ENCODE measurements at places on chromosomes 3 and 15. TPM values are rescaled to one million over a fixed set of nuclear protein-coding genes. Genes with fewer than 3 reads are reported as not detected.
A peak's percentile ranks its signal among the peaks of the same experiment; 100 is the strongest.

DNA sequence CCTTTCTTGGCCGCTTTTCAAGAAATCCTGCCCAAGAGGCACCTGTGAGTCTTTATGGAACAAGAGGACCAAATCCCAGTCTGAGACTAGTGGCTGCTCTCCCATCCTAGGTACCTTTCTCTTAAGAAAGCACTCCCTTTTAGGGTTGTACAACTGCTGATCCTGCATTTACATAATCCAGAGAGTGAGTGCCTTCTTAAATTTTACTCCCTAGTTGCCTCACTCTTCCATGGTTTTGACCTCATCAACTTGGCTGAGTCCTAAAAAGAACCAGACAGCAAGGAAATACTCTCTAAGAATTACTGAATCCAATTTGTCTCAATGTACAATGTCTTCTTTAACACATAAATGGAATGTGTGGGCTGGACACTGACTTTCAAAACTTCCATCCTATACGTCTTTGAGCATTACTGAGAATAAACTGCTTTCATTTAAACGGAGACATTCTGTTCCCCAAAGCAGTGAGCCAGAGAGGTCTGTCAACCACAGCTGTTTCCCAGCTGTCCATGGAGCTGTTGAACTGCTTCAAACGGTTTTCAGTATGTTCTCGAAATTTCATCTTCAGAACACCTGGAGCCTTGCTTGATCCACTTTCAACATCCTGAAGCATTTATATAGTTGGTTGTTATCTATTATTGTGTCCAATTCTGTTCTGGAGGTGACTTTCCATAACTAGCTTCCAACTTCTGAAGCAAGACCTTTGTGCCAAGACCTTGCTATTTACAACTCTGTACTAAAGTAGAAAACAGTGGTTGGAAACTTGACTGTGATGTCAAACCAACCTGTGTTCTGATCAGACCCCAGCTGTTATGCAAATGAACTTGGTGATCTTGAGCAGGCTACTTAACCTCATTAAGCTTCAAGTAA, 179.1 kb downstream of the SLC9A9 start:
- no peak for DNase-seq

DNA sequence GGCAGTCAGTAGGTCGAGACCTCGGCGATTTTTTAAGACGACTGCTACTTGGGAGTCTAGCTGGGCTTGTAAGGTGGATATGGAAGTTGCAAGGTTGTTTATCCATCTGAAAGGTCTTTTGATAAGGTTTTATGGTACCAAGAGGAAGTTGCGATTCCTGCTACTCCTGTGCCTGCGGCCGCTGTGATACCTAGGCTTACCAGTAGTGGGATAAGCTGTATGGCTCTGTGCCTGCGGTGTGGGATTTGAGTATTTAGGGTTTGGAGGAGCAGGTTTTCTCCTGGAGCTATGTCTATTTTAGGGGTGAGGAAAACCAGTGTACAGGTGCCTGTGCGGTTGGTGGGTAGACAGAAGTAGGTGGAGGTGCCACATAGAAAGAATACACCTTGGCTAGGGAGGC, 1059.8 kb downstream of the SI start:
- DNase-seq, result no peak

GRCh38 chr3:65833761-65834505, 204.8 kb downstream of the MAGI1 start:
- DNase-seq, result no peak

DNA sequence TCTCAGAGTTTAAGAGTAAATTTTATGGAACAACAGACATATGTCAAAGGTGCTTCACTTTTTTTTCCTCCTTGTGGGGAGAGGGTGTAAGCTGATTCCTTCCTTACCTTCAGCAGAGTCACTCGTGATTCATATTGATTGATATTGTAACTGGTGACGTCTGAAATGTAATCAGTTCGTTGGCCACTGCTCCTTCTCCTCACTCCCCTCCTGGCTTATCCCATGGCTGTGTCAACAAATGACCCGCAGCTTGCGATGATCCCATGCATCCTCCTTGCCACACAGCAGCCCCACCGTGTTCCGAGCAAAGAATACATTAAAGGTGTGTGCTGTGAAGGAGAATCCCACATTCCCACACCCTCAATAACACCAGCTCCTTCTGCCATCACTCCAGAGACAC, 7.3 kb downstream of the MGLL start:
- no peak for DNase-seq

GRCh38 chr3:169811631-169812331, 889 bp upstream of the LRRIQ4 start:
- DNase-seq, result peak; percentile 28

Gene CHRFAM7A
- total RNA-seq, result 0.59 TPM

DNA sequence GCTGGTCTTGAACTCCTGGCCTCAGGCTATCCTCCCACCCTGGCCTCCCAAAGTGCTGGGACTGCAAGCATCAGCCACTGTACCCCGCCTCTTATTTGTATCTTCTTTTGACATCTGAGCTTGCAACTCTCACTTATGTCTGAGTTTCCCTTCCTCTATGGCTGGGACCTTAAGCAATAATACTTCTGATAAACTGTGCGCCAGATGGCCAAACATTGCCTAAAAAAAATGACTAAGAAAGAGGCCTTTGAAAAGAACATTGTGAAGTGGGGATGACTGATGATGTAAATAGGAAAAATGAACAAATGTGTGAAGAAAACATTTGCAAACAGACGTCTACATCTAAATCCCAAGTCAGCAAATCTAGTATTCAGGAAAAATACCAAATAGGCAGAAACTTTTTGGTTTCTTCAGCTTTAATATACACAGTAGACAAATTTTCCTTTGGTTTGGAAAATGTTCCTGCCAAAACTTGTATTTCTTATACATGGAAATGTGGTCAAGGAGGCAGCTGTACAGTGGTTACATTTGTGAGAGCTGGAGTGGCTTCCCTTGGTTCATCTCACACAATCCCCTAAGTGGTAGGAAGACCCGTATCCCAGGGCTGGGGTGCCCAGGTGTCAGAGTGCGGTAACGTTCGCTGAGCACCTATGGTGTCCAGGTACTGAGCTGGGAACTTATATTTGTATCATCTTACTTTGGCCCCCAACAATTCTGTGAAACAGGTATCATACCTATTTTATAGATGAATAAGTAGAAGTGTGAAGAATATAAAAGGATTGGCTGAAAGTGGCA, 11.6 kb upstream of the TFRC start:
- DNase-seq, result no peak

GRCh38 chr15:32884146-32884545, 166.3 kb downstream of the GREM1 start:
- DNase-seq, result no peak

DNA sequence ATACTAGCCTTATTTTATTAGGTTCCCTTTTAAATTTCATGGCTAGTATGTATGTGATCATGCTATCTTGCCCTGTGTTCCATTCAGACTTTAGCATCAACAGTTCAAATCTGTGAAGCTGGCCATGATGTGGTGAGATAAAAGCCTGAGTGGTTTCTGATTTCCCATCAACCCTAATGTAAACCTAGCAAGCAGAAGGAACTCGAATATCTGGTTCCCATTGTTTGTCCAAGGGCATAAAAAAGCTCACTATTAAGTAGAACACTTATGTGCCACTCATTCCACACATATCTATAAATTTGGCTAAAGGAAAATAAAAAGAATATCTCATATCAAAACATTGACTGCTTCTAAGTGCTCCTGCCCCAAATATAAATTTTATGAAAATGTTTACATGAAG, 311.7 kb downstream of the CADM2 start:
- no peak for DNase-seq

DNA sequence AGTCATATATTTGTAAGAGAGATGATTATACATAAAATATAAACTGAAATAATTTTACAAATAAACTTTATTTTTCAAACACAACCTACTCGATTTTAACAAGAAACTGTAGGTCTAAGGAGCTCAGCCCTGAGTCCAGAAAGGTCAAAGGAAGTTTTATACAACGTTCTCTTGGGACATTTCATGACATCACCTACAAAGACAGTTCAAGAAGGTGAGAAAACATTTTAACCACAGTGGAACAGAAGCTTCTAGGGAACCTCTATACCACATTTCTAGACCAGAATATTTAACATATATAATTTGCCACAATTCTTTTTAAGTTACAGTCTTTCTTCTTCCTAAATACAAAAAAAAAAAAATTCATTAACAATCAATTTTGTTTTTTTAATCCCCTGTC, 40.1 kb downstream of the CBLB start:
- no peak for DNase-seq

DNA sequence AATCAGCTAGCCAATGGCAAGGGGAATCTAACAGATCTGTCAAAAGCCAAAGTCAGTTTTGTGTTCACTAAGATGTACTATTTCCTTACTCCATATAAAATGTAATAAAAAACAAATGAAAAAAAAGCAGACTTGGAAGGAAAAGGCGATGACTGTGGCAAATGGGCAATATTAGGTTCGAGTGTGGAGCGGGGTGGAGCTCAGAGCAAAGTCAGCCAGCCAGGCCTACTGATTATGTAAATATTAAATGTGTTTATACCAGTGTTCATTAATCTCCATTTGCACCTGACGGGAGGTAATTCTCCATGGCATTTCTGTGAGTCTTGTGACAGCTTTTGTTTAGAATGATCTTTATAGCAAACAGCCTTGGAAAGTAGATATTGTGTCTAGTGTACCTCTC, 96.2 kb upstream of the KCNMB2 start:
- DNase-seq, result no peak

- DNase-seq, result peak; percentile 71
Measured at GRCh38 chr3:47522082-47522987, 8.8 kb upstream of the ELP6 start.

DNA sequence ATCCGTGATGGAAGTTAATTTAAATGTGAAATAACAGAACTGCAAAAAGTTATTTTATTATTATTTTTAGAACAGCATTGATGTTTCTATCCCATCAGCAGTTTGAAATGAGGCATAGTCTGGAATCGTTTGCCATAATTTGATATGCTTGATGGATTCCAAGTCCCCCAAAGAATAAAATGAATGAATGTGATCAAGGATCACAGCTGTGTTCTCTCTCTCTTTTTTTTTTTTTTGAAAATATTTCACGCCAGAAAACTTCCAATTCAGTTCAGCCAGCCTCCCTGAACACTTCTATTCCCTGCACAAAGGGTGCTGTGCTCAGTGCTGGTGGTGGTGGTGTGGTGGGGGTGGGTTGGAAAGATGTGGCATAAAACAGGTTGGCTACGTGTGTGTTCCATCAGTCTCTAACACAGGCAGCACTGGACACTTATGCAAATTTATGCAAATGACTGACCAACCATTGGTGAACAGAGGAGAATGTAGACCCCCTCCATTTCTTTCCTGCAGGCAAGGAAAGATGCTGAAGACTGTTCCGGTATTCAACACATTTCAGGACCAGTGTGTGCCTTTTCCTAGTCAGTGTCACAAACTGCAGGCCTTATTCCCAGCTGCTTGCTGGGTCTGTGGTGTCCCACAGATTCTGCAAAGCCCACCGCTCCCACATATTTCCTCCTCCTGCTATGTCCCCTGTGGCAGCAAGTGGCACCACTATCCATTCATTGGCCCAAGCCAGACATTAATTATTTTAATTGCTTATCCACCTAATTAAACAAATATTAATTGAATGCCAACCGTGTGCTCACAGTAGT, 10.6 kb downstream of the ARNT2 start:
- no peak for DNase-seq

Gene KNG1
- total RNA-seq, result not detected

DNA sequence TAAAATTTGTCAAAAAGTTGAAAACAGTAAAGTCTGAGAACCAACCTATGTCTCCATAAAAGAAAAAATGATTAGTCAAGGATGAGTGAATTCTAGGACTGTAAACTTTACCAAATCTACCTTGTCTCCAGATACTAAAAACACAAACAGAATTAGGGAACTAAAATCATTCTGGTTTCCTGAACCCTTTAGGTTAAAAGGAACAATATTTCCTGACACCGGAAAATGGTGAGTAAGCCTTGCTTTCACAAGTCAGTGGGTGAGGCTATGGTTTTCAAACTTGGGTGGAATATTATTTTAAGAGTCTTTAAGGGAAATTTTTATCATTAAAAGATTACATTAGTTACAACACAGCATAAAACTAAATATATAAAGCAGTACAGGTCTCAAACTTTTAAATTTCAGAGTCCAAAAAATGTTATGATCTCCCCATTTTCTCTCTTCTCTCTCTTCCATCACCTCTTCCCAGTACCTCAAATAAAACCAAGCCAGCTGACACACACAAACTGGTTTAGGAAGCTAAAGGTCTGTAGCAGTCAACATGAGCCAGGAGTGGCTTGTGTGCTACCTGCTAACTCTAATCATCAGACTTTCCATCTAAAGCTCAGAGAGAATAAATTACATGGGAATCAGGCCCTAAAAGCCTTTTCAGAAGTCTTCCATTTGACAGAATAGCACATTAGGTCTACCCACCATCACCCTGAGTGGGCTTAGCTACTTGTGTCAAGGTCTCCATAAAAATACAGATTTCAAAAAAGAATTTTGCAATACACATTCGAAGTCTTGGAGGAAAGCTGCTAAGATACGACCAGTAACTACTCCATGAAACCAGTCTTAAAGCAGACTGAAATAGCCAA, 2.2 kb downstream of the SLC12A6 start:
- no peak for DNase-seq

- DNase-seq, result no peak
Measured at GRCh38 chr3:184864000-184864399, 52.0 kb downstream of the VPS8 start.

DNA sequence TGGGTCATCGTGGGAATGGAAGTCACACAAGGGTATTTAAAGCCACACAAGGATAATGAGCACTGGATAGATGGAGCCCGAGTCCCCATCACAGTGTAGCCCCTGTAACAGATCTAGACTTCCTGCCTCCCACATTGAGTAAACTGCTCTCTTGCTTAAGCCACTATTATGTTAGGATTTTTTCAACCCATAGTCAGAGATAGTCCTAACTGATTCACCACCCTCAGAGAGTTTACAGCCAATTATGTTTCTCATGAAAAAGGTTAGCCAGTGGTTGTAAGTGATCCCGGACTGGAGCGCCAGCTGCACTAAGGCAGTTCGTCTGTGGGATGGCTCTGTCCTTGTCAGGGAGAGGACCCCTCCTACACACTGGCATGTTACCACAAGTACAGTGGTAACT, 77.0 kb downstream of the KLF13 start:
- DNase-seq, result no peak

DNA sequence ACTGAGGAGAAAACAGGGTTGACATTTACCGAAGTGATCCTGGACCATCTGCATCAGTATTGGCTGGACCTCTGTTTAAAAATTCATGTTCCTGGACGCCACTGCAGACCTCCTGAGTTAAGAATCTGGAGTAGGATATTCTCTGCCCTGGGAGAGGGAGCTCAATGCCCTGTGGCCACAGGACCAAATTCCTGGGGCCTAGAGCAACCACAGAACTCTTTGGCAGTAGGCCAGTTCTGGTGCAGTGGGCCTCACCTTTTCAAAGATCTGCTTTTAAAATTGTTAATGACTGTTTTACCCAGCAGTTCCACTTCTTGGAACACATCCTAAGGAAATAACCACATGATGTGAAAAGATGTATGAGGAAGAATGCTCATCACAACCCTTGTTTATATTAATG, 133.3 kb upstream of the ADPGK start:
- DNase-seq, result no peak

Gene WDR5B
- total RNA-seq, result 2.4 TPM
